ENCODE measurements at places on chromosomes 2 and 18.
A peak's percentile ranks its signal among the peaks of the same experiment; 100 is the strongest.

GRCh38 chr2:30580391-30580790, 133.3 kb downstream of the LCLAT1 start:
- no peak for DNase-seq

- DNase-seq = no peak
Measured at GRCh38 chr2:98295721-98296414, 50.4 kb upstream of the CNGA3 start.

- DNase-seq = no peak
Measured at GRCh38 chr2:3246928-3247714, 130.5 kb downstream of the EIPR1 start.

GRCh38 chr18:59697236-59697932, at the start of gene CCBE1:
Gene CCBE1, minus strand, starts transcription at chr18:59697423.
- DNase-seq = peak; percentile 41

GRCh38 chr2:70099270-70099669, 12.0 kb downstream of the PCBP1 start:
- DNase-seq = no peak

DNA sequence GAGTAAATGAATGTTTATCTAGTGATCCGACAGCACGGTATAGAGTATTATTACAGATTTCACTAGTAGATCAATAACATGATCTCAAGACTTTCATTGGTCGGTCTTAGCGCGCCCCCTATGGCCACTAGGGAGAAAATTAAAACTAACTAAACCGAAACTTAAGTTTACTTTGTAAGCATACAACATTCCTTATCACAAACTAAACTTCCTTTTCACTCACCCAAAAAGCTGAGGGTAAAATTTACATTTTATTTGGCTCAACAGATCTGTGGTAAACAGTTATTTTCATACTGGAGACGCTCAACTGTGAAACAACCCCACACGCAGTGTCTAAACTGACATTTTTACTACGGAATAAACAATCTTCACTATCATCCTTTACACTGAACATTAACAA, 215.6 kb upstream of the MAP2 start:
- peak; percentile 9 for DNase-seq

- DNase-seq = no peak
Measured at GRCh38 chr2:68755071-68755470, 20.5 kb downstream of the ARHGAP25 start.

DNA sequence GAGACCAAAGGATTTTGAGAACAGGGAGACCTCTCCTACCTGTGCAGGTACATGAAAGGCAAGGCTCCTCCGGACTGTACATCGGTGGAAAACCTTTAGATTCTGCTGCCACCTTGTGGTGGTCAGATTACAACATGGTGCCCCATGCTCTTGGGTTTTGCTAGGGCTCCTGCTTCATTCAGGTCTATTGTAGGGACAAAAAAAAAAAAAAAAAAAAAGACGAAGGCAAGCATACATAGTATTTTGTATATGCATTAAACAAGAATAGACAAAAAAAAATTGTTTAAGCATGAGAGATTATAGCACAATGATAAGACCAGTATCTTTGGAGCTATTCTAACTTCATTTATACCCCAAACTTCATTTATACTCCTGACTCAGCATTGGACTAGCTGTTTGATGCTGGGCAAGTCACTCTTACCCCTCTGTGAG, 27.4 kb upstream of the SPR start:
- peak; percentile 45 for DNase-seq

- DNase-seq = no peak
Measured at GRCh38 chr2:185219981-185220380, 518.6 kb upstream of the FSIP2 start.

GRCh38 chr2:2142345-2142744, 188.7 kb downstream of the MYT1L start:
- no peak for DNase-seq

DNA sequence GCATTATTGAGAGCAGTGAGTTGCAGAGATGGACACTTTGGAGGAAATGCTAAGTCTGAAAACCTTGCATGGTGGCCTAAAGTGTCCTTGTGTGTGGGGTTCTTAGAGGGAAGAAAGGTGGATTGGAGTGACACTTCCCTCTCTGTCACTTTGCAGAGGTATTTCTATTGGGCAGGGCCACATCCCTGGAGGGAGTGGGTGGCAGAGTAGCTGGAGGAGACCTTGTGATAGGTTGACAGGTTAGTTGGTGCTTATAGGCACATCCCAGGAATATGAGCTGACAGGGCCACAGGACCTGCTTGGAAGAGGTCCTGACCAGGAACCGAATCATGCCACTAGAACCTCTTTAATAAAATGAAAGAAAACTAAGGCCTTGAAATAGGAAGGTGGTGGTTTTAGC, 972 bp upstream of the IGFBP5 start:
- no peak for DNase-seq

DNA sequence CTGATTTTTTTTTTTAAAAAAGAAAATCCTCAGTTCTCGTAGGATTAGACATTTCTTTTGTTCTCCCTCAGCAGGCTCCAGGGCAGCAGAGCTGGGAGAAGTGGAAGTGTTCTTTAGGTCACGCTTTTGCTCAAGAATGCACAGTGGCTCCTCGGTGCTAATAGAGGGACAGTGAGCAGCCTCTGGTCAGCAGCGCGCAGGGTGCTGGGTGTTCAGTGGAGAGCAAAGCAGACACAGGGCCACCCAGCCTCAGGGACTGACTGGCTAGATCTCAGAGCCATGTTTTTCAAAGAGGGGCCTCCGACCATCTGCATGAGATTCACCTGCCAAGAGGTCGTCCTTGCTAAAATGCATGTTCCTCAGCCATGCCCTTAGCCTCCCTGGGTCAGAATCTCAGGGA, 218.8 kb downstream of the HAUS1 start:
- DNase-seq = no peak

DNA sequence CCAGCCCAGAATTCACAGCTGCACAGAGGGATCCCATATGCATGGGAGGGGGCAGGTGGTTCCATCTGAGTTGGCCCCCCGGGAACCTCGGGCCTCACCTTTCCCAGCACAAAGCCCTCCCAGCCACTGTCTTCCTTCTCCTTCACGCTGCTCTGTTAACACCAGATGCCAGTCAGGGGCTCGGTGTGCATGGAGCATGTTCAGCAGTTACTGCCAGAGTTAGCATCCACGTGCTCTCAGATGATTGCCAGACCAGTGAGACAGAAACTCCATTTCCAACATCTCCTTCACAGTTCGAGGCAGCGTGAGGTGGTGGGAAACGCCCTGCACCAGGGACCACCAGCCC, 101.0 kb downstream of the PTGR3 start:
- DNase-seq = no peak

DNA sequence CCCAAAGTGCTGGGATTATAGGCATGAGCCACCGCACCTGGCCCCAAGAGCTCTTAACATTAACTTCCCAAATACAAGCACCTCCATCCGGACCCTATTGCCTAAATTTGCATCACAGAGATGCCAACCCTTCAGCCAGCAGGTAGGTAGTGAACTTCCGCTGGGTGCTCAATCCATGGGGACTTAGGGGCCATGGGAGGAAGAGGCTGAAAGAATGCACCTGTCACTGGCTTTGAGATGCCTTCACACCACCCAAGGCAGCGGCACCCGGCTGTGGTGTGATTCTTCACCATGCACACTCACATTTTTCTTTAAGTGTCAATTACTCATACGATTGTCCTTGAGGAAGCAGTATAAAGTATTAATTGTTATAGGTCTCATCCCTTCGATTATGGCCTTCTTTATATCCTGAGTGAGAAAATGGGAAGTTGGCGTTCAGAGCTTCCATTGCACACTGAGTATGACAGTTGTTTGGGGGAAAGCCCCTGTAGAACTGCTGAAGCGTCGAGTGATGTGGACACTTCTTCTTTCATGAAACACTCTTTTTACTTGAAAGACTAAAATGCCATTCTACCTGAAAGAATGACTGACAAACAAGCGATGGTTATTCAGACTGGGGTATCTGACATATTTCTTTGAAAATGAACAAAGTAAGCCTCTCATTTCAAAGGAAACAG, 51.8 kb upstream of the BIN1 start:
- DNase-seq = no peak

DNA sequence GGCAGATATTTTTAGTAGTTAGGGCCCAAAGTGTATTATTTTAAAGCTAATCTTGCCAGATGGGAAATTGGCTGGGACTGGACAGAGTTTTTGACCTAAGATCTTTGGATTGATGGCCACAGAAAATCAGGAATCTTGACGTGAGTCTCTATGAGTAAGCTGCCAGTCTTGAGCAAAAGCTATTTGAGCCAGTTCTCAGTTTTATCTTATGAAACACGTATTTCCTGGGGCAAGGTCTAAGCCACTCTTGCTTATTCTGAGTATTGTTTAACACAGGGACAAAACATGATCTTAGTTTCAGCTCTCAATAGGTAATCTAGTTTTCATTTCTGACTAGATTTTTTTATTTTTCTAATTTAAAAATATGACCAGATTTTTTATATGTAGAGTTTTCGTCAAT, 329.4 kb downstream of the CNTNAP5 start:
- no peak for DNase-seq

- no peak for DNase-seq
Measured at GRCh38 chr18:75554176-75554575, 126.7 kb upstream of the SMIM21 start.

DNA sequence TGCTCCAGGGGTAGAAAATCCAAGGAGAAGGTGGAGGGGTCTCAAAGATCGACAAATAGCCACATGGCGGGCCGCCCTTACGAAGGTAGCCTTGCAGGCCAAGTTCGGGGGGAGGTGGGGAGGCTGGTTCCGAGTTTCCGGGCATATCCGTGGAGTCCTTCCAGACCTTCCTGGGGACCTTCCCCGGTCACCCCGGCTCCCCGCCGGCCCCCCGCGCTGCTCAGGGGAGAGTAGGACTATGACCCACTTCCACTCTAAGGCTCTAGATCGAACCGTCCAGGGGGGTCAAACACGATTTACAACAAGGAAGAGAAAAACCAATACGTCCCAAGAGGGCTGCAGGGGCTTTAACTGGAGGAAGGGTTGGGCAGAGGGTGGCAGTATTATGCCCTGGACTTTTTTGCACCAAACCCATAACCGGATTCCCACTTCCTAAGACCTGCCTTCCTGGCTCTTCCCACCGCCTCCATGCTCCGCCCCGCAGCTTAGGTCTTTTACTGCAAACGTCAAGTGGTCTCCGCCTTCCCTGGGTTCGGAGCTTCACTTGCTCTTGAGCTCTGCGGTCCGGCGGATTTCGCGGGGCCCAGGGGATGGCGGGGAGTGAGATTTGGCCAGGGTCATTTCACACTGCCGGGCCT, 779 bp upstream of the LYPD6 start:
- DNase-seq = no peak

DNA sequence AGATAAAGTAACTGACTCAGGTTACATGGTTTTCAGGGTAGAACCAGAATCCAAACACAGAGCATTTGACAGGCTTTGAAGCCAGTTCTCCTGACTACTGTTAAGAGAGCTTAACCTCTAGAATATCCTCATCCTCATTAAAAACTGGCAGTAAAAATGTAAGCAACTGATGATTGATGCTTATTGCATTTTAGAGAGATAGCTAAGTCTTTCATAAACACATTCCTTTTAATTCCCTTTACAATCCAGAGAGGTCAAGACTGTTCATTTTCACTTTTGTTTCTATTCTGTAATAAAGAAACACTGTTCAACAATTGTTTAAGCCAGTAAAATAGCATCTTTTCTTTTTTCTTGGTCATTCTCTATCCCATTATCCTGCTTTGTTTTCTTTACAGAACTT, 53.9 kb upstream of the RAB27B start:
- no peak for DNase-seq

DNA sequence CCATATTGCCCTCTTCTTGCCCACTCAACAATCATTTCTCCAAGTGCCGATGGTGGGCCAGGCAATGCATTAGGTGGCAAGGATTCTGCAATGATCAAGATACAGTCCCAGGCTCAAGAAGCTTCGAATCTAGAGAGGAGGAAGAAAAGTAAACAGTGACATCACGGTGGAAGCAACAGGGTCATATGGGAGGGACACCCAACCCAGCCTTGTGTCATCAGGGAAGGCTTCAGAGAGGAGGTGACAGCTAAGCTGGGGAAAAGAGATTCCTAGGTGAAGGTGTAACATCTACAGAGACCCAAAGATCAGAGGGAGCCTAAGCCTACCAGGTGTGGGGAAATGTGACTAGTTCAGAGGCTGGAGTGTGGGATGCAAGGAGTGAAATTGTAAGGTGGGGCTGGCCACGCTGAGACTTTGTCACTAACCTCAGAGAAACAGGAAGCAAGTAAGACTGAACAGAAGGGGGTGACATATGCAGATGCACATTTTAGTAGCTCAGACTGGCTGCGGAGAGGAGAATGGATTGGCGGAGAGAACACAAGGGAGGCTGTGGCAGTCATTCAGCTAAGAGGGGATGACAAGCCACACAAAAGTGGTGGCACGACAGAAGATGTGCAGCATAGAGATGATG, 104.9 kb downstream of the ANKRD44 start:
- DNase-seq = no peak

DNA sequence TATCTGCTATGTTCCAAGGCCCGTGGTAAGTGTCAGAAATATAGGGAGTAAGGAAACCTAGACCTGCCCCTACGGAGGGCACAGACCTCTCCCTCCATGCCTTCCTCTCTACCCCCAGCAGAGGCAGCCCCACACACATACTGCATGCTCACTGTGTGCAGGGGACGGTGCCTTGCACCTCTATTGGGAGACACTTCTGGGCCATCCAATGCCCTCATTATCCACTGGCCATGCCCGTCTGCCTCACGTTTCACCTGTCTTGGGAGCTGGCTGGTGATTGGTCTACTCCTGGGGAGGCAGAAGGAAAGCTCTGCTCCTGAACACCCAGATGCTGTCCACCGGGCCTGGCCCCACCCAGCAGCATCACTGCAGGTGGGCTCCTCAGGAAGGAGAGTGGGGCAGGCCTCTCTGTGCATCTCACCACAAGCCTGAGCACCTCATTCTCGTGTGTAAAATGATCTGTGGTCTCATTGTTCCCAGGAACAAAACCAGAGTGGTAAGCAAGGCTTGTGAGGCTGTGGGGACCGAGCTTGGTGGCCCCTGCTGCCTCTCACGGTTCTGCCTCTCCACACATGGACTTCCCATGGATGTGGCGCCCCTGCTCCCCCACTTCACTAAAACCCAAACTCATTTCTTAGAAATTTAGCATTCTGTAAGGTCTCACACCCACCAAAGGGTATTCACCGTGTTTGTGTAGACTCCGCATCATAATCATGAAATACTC, 312.5 kb upstream of the HS6ST1 start:
- no peak for DNase-seq

GRCh38 chr2:119221609-119222008, 2.0 kb upstream of the STEAP3 start:
- no peak for DNase-seq

- peak; percentile 20 for DNase-seq
Measured at GRCh38 chr2:165373278-165374010, 96.1 kb upstream of the CSRNP3 start.

DNA sequence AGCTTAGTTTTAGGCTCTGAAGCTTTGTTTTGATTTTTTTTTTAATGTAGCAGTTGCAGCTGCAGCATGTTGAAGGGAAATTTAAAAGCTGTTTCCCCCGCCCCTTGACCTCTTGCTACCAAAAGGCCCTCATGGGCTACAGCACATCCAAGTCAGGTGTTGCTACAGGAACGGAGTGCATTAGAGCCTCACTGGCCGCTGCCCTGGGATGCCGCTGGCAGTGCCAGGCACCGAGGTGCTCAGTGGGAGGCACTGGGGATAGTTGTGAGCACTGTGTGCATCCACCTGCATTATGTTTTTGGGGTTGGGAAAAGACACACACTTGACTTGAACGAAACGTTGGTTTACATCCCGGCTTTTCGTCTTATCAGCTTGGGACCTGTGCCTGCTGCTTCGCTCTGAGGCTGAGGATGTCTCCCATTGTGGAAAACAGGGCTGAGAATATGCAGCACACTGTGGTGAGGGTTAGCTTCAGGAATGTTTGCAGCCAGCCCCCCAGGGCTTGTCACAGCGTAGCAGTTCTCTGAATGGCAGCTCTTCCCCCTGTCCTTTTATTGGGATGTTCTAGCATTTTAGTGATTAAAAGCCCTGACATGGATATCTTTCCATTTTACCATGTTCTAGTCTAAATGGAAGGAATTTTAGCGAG, 24.1 kb downstream of the DCDC2C start:
- DNase-seq = no peak
